GM12892 (cell line): ENCODE measurements at places on chromosomes 7 and 10.

- no peak for DNase-seq
Observed at GRCh38 chr10:113305871-113306270, 247.0 kb upstream of the HABP2 start.

DNA sequence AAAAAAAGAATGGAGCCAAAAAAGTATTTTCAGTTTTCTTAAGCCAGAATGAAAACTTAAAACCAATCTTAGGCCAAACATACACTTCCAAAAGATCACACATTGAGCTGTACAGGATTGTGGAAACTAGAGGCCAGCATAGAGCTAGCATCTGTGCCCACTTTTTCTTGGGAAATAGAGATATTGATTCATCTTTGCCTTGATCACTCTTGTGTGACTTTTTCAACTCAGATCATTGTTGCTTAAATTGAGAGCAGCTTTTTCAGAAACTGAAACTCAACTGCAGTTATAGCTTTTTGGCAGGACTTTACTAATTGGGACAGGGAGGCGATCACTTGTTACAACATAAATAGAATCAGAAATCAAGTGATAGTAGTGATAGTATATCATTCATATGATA lies 132.2 kb downstream of the PRKG1 start:
- DNase-seq: no peak

GRCh38 chr10:28118985-28119628 lies 120.2 kb upstream of the ODAD2 start:
- DNase-seq: no peak

GRCh38 chr7:1933066-1933750 lies 263.1 kb downstream of the ELFN1 start:
- DNase-seq: no peak

DNA sequence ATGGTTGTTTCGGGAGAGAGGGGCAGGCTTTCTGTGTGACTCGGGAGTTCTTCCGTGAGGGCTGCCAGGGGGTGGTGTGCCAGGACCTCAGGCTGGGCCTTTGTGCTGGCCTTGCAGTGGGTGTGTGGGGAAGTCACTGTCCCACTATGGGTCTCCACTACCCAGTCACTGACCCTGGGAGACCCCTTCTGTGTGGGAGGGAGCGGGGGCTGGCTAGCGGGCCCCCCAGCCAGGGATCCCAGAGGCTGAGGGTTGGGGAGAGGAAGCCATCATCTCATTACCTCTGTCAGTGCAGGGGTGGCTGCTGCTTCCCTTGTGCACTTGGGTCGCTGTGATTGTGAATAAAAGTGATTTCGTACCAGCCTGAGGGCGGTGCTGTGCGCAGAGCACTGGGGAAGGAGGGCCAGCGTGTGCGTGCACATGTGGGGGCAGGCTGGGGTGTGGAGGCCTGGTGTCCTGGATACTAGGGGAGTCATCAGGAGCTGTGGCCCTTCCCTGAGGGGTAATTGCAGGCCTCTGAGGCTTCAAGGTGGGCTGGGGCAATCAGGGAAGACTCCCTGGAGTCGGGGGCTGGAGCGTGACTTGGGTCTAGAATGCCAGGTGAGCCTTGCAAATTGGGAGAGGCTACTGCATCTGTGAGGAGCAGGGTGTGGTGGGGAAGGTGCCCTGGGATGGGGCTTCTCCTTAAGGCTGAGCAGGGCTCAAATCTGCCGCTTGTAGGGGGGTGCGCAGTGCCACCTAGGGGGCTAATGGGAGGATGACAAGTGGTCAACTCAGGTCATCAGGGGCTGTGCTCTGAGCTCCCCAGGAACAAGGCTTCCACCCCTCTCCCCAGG lies 98.9 kb downstream of the NEURL1 start:
- DNase-seq: peak; percentile 85

- peak; percentile 13 for DNase-seq
Observed at GRCh38 chr7:151179946-151180345, 7.1 kb downstream of the ASB10 start.

GRCh38 chr7:46725838-46726237 lies 804.8 kb upstream of the IGFBP3 start:
- no peak for DNase-seq

- no peak for DNase-seq
Observed at GRCh38 chr7:34755008-34755407, 97.0 kb downstream of the NPSR1 start.

DNA sequence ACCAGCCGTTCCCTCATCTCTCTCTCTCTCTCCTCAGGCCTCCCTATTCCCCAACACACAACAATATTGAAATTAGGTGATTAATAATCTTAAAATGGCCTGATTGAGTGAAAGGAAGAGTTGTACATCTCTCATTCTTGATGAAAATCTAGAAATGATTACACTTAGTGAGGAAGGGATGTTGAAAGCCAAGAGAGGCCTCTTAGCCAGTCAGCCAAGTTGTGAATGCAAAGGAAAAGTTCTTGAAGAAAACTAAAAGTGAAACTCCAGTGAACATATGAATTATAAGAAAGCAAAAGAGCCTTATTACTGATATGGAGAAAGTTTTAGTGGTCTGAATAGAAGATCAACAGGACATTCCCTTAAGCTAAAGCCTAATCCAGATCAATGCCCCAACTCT lies 695.1 kb downstream of the GRID1 start:
- DNase-seq: no peak

DNA sequence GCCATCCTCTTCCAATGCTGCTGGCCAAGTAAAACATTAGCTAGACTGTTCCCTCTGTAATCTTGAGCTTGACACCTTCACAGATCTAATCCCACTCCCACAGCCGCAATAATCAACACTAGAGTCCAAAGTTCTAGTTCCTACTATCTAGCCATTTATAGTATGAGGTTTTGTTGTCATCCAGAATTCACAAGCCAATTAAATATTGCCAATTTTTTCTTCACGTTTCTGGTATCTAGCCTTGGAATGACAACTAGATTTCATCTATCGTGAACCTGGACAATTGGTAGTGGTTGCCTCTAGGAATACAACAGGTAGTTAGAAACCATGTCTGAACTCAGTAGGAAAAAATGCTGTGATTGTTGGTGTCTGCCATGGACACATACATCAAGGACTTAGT lies 10.4 kb downstream of the WASL start:
- no peak for DNase-seq

GRCh38 chr10:119806334-119807130 lies 66.1 kb downstream of the MCMBP start:
- no peak for DNase-seq

DNA sequence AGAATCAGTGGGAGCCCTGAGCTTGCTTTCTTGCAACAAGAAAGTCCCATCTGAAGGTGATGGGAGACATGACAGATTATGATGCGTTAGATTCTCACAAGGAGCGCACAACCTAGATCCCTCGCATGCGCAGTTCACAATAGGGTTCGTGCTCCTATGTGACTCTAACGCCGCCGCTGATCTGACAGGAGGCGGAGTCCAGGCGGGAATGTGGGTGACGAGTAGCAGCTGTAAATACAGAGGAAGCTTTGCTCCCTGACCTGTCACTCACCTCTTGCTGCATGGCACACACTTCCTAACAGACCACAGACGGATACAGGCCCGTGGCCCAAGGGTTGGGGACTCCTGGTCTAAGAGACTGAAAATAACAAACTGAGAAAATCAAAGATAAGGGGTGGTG lies 1163.4 kb upstream of the AUTS2 start:
- DNase-seq: no peak

DNA sequence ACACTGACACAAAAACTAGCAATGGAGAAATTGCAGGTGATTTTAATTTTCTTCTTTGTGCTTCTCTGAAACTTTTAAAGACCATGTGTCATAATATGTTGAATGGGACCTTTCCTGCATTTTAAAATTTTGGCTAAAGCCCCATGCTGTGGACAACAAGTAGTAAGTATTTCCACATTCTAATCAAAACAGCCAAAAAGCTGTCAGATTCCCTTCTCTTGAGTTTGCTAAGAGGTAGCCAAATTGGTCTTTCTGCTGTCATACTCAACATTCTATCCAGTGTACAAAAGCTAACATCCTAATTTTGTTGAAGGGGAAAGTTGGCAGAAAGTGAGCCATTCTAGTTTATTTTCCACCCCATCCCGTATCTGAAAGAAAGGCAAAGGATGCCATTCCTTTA lies 447.6 kb downstream of the TFEC start:
- no peak for DNase-seq

DNA sequence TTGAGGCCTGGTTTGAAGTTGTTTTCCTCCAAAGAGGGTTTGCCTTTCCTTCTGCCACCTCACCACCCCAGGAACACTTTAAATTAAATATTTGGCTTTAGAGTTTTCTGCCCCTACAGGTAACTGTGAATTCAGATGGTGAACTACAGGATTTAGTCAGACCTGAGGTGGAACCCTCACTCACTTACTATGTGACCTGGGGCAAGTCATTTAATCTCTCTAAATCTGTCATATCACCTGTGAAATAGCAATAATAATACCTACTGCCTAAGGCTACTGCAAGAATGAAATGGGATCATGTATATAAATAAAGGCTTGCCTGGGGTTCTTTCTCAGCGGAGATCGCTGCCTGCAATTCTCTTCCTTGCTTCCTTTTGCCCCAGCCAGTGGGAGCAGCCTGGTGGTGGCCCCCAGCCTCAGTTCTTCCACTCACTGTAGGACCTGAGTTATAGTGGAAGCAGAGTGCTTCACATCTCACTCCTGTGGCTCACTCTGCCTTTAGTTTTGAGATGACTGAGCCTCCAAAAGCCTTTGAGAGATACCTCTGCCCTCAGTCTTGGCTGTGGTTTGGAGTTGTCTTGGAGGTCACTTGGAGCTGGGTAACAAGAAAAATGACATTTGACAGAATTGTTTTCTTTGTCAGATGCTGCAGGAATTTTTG lies 6.1 kb upstream of the ANKRD2 start:
- DNase-seq: no peak

DNA sequence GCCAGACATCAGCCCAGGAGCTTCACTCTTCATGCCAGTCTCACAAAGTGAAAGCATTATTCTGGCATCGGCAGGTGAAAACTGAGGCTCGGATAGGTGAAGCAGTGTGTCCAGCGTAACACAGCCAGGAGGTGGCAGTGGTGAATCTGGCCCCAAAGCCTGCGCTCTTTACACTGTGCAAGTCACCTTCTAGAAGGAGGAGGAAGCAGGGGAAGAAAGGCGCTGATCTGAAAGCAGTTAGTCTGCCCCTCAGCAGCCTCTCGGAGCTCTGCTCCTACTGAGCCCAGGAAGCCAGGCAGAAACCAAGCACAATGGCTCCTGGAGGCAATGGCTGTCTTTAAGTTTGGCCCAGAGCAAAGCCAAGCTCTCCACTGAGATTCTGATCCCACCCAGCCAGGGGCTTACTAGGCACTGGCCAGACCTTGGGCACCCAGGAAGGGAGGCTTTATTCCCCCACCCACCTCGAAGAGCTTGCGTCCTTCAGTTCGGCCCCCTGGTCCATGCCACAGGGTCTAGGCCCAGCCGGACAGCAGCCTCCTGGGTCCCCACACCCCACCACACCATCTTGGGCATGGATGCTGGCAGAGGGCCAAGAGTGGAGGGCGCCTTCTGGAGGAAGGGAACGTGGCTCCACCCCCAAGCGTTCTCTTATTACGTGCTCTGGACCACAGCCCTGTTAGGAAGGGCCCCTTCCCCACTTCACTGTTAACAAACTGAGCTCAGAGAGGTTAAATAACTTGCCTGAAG lies 104.5 kb downstream of the GRID1 start:
- peak; percentile 40 for DNase-seq

GRCh38 chr10:14904316-14904732 lies 25.7 kb downstream of the SUV39H2 start:
- DNase-seq: no peak

DNA sequence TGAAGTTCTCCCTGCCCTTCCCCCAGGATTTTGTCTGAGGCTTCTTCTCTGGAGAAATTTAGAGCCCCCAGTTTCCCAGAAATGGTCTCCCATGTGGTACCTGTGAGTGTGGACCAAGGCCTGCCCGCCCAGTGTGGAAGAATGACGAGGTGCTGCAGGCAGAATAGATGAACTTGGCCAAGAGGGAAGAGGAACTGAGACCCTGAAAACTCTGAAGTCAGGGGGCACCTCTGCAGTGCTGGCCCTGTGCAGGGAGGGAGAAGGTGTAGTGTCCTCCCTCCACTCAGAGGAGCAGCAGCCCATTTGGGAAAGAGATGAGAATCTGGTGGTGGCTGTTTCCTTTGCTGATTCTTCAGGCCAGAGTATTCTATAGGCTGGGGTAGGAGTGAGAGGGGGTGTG lies 115.2 kb upstream of the PCGF5 start:
- DNase-seq: no peak

DNA sequence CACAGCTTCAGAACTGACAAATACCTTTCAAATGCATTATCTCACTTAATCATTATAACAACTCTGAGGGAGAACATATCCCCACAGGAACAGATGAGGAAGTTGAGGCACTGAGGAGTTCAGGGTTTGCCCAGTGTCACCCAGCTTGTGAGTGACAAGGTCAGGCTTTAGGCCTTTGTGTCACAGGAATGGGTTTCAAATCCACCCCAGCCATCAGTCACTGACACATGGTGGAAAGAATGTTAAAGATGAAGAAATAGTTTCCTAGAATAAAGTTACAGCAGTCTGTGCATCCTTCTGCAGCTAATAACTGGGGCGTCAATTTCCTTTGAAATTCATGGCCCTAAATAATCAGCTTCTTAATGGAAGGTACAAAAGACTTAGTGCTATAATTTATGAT lies 37.8 kb downstream of the SGCE start:
- DNase-seq: no peak

- peak; percentile 9 for DNase-seq
Observed at GRCh38 chr7:30925117-30925516, 13.5 kb downstream of the AQP1 start.

DNA sequence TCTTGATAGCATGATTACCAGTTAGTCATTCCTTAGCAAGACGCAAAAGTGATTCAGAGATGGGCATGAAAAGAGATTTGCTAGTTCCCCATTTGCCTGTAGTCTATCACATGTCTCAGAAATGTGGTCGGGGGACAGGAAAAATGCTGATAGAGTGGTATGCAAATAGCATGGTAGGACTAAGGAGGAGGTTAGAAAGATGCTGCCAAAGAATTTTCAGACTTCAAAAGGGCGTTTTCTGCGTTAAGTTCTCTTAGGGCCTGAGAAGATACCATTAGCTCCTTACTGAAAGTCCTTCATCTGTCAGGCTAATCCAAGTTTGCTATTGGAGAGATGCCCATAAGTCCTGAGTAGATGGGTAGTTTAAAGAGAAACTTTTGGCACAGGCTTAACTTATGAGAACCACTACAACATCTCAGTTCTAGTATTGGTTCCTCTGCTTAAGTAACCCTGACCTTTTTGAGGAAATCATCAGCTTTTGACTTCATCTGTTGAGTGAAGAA lies 2.7 kb downstream of the CALD1 start:
- DNase-seq: no peak

GRCh38 chr10:79079054-79079397 lies 10.3 kb downstream of the ZMIZ1 start:
- DNase-seq: no peak
